ENCODE measurements at places on chromosomes 3 and 15.
A peak's percentile ranks its signal among the peaks of the same experiment; 100 is the strongest.

DNA sequence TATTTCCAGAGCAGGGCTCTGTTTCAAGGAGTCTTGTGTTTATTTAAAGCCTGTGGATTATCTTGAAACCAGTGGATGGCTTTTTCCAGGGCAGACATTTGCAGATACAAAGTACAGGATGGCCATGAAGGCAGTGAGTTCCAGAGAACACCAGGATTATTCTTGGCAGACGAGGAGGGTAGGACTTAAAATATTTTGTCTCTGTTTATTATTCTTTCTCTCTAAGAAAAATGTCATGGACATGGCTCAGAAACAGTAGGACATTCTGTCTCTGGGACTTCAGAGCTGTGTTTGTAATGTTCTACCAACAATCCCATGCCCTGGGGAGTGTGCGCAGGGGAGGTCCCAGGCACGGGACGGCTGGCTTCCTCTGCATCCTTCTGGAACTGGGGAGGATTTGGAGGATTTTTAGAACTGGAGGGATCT, 125.9 kb downstream of the ATP10A start:
- no peak for DNase-seq

- DNase-seq, result no peak
These were observed 477.6 kb downstream of the ZNF385D start for GRCh38 chr3:21273259-21274025.

DNA sequence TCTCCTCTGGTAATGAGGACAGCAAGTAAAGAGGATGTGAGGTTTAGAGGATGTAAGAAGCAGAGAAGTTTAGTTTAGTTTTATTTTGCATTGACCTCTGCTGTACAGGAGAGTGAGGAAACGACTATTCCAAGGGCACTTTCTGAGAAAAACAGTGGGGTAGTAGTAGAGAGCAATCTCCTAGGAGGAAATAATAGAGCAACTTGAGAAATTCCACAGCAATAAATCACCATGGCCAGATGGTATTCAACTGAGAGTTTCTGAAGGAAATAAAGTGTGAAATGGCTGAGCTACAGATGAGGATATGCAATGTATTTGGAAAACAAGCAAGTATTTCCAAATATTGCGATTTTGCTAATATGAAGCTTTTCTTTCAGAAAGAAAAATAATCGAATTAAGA, 118.9 kb downstream of the DPH6 start:
- no peak for DNase-seq

GRCh38 chr3:66441129-66441528, 59.7 kb downstream of the LRIG1 start:
- no peak for DNase-seq

DNA sequence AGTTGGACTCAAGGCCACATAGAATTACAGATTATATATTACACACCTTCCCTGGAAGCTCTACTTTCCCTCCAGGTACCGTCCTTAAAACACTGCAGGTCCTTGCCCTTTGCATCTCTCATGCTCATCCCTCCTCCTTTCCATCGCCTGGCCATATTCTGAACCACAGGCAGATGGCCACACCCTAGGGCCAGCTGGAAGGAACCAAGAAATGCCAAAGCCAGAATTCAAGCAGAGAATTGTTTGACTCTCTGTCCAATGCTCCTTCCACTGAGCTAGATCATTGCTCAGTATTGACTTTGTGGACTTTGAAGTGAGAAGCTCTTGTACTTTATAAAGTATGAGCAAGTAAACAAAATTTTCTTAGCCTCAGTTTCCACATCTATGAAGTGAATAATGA, 170.3 kb upstream of the SLC24A5 start:
- no peak for DNase-seq

- DNase-seq, result no peak
These were observed 40.6 kb upstream of the RBMS3 start for GRCh38 chr3:29240248-29240647.

GRCh38 chr3:12833222-12834161, 7.9 kb downstream of the RPL32 start:
- no peak for DNase-seq

GRCh38 chr3:38479431-38480092, 16.6 kb upstream of the EXOG start:
- peak; percentile 37 for DNase-seq

- DNase-seq, result no peak
These were observed 720.3 kb upstream of the ARPP21 start for GRCh38 chr3:34919025-34919424.

- no peak for DNase-seq
These were observed 3.2 kb downstream of the CGNL1 start for GRCh38 chr15:57379487-57379886.

GRCh38 chr3:168087539-168087938, 8.2 kb downstream of the GOLIM4 start:
- no peak for DNase-seq

DNA sequence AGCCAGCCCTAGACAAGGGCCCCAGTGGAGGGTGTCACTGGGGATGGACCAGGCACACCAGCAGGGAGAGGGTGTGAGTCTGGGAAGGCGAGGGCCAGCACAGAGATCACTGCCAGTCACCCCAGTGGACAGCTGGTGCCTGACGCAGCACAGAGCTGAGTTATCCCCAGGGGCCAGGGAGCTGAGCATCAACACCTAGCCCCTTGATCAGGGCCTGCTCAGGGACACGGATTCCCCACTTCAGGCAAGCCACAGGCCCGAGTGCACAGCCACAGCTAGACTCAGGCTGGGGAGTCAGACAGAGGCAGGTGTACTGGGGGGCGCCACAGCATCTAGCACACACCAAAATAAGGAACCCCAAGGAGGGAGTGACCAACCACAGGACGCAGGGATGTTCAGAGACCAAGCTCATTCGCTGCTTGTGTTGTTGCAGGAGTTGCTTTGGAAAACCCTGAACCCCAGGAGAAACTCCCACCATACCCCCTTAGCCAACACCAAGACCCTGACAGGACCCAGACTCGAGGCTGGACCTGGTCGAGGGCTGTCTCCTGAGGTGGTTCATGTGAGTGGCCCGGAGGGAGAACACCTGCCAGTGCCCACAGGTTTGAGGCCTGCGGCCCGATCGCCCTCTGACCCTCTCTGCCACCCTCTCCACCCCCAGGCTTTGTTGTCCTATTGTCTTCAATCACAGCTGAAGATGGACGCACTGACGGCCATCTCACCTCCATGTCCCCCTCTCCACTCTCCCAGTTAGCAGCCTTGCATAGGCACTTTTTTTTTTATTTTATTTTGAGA, 146.8 kb downstream of the TPRA1 start:
- DNase-seq, result no peak

DNA sequence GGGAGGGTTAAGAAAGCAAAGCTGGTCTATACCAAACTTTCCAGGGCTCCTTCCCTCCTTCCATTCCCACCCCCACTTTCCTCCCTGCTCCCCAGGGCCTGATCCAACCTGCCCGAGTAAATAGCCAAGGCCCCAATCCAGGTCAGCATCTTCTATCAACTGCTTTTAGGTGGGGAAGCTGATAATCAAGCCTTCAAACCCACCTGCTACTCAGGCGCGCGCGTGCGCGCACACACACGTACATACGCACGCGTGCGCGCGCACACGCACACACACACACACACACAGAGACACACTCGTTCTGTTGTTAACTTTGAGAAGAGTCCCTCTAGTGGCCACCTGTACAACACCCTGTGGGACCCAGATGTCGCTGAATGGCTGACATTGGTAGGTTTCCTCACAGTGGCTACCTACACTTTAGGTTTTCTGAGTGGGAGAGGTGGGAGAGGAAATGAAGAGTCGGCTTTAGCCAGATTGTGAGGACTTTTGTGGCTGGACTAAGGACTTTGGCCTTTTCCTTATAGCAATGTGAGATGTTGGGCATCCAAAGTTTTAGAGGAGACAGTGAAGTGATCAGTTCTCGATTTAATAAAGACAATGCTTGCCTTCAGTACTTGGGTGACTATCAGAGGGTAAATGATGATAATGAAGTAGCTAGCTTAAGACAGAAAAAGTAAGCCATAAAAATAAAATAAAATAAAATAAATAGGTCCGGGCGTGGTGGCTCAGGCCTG, 179.9 kb upstream of the C2CD4B start:
- DNase-seq, result peak; percentile 26

DNA sequence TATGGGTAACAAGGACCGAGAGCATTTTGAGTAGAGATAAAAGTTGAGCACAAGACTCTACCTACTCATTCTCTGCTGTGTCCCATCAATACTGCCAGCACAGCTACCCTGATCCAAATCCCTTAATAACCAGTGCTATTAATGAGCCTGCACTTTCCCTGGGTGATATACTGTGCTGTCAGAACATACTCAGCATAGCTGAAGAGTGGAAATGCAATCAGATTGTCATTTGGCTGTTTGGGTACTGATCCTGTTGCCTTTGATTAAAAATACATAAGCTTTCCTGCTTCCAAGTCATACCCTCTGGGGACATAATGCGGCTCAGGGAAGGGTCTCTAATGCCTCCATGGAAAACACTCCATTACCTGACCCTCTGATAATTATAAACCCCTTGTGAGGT, 917.5 kb downstream of the SQOR start:
- no peak for DNase-seq

- no peak for DNase-seq
These were observed 1.5 kb downstream of the SLC15A2 start for GRCh38 chr3:121895736-121896135.

GRCh38 chr15:99435113-99435695, 130.6 kb upstream of the MEF2A start:
- DNase-seq, result no peak

DNA sequence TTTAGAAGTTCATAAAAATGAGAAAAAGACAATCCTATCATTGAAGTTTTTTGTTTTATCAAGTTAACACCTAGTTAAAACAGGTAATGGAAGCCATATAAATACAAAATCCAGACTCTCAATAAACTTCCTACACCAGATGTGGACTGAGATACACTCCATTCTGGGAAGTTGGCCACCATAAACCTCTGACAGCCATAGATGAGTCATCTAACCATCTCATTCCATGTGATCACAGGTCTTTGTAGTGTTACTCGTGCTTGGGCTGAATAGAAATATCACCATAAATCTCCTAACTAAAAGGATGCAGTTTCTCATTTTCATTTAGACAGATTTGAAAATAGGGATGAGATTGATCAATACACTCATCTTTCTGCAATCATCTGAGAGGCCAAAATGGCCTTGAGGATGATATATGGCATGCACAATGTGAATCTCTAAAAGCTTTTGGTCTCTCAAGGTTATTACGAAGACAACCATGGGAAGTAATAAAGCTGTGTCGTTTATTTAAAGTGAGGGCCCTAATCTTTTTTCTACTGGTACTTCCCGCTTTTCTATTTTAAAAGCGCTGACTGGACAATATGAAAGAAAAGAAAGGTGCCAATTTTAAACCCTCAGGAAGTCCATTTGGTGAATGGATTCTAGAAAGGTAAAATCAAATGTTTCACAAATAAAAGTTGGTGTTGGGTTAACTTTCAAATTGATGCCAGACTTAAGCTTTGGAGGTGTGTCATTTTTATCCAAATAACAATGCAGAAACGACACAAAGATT, 155.5 kb downstream of the POLR2M start:
- no peak for DNase-seq

- no peak for DNase-seq
These were observed 5.5 kb downstream of the LMOD3 start for GRCh38 chr3:69116897-69117296.

GRCh38 chr3:45280971-45281370, 54.9 kb upstream of the TMEM158 start:
- no peak for DNase-seq

- no peak for DNase-seq
These were observed 2.0 kb downstream of the SMC4 start for GRCh38 chr3:160401291-160402095.

- no peak for DNase-seq
These were observed 65.6 kb downstream of the NIPA2 start for GRCh38 chr15:22903961-22904534.

GRCh38 chr3:150240891-150241290, 167.2 kb upstream of the TSC22D2 start:
- no peak for DNase-seq

DNA sequence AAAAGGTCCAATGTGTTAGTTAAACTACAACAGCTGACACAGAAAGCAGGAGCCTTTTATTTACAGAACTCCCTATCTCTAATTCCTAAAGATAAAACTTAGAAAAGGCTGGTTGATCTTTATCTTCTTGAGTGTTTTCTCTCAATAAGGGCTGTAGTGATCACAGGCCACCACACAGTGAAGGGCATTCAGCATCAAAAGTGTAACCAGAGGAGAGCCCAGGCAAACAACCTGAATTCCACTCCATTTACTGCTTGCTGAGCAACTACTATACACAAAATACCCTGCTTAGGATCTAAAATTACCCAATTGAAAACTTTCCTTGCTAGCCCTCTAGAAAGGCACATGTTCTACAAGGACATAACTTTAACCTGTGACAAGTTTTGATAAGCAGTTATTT, 122.7 kb downstream of the MEIS2 start:
- no peak for DNase-seq
